ENCODE measurements at places on chromosomes 16 and 17.
A peak's percentile ranks its signal among the peaks of the same experiment; 100 is the strongest.

DNA sequence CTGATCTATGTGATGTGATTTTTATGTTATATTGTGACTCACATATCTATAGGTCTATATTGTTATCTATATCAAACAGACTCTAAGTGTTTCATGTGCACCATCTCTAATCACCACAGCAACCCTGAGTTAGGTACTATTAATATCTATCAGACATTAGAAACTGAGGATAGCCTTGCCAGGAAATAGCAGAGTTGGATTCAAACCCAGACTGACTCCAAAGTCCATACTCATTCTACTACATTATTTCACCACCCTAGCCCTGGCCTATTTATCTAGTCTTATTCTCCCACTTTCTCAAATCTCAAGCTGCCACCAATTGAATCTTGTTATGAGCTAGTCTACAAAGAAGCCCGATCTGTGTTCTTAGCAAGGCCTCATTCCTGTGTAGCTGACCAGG lies 65.4 kb upstream of the GNAO1 start:
- no peak for DNase-seq

- no peak for DNase-seq
These were observed 300.5 kb upstream of the CCL2 start for GRCh38 chr17:33954597-33954996.

GRCh38 chr16:8567355-8568230 lies 22.7 kb downstream of the TMEM114 start:
- peak; percentile 83 for DNase-seq

GRCh38 chr17:40064971-40065768 lies 2.4 kb downstream of the THRA start:
- no peak for DNase-seq
